Progenitor cell of endocrine pancreas (in vitro differentiated cells): ENCODE measurements at places on chromosomes 13 and 19.

DNA sequence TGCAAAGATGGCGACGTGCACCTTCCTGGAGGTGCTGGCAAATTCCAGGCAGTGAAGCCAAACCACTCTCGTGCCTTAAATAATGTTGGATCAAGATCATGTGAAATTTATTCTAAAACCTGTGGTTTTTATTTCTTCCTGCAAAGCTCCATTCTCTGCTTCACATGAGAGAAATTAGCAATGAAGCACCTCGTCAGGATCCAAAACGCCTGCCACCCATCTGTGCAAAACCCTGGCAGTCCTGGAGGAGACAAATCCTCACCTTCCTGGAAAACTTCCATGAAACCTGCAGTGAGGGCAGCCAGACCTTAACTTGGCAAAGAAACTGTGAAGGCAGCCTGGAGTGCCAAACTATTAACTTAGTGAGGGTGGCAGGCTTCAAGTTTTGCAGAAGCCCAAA is 47.6 kb downstream of the CHST8 start:
- DNase-seq, result no peak
- H3K4me1 ChIP-seq, result no peaks in the 10 kb centered on the region
- H3K36me3 ChIP-seq, result no peaks in the 10 kb centered on the region

- DNase-seq, result peak; percentile 56
- H3K4me1 ChIP-seq, result peaks cover 18% of the 10 kb centered on the region
- H3K36me3 ChIP-seq, result peaks cover 16% of the 10 kb centered on the region
- no peaks in the 10 kb centered on the region for H3K27me3 ChIP-seq
These were observed at the start of gene C19orf53 for GRCh38 chr19:13774217-13775191. TSS of gene C19orf53 (plus strand) at chr19:13774456. CDS start at chr19:13774478, 22 bp downstream.

- no peaks in the 10 kb centered on the region for H3K4me1 ChIP-seq
- no peak overlapping the region for H3K27ac ChIP-seq
- H3K4me3 ChIP-seq, result no peak overlapping the region
- H3K36me3 ChIP-seq, result no peaks in the 10 kb centered on the region
- H3K27me3 ChIP-seq, result peaks cover 29% of the 10 kb centered on the region
These were observed 89.9 kb downstream of the TEX26 start for GRCh38 chr13:31022288-31022895.

DNA sequence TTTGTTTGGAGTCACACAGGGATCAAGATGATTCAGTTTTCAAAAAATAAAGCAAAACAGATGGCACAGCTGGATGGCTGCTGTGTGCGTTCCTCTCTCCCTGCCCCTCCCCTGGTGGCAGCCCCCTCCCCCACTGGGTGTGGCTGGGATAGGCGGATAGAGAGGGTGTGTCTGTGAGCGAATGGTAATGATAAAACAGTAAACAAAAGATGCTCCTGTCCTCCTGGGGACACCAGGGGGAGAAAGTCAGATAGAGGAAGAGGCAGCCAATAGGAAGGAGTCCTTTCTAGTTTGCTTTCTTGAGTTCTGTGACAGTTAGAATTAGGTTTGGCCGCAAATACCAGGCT is 6.5 kb downstream of the TMEM255B start:
- peaks cover 33% of the 10 kb centered on the region for H3K27me3 ChIP-seq
- no peak overlapping the region for H3K27ac ChIP-seq
- H3K4me1 ChIP-seq, result no peaks in the 10 kb centered on the region

DNA sequence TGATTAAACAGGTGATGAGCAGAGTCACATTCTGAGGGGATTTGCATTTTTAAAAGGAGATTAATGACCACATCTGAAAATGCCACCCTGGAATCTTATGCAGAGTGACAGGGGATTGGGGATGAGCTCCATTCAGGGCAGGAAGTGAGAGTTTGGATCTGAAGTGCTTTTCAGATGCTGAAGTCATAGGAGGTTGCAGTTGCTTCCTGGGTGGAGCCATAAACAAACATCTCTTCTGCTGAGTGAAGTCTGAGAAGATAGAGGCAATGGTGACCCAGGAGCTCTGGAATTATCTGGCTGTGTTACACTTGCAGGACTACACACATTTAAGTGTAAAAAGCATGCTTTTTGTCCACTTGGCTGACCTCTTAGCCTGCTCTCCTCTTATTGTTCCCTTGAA is 51.4 kb upstream of the PSG8 start:
- no peak for DNase-seq
- H3K4me3 ChIP-seq, result no peak overlapping the region
- H3K36me3 ChIP-seq, result peaks cover 5% of the 10 kb centered on the region
- H3K27me3 ChIP-seq, result no peaks in the 10 kb centered on the region

- H3K27ac ChIP-seq, result no peak overlapping the region
- DNase-seq, result no peak
- no peaks in the 10 kb centered on the region for H3K27me3 ChIP-seq
- peaks cover 42% of the 10 kb centered on the region for H3K4me1 ChIP-seq
These were observed 36.2 kb downstream of the WASF3 start for GRCh38 chr13:26593661-26594060.

GRCh38 chr13:38656699-38657098 is 30.2 kb upstream of the FREM2 start:
- H3K4me3 ChIP-seq, result no peak overlapping the region
- no peaks in the 10 kb centered on the region for H3K27me3 ChIP-seq
- H3K4me1 ChIP-seq, result peaks cover 17% of the 10 kb centered on the region

GRCh38 chr13:80901530-80901929 is 560.6 kb upstream of the SPRY2 start:
- no peak overlapping the region for H3K27ac ChIP-seq
- no peaks in the 10 kb centered on the region for H3K36me3 ChIP-seq
- DNase-seq, result no peak

GRCh38 chr19:3175781-3176714 is 2.5 kb upstream of the S1PR4 start:
- no peak overlapping the region for H3K4me3 ChIP-seq
- DNase-seq, result no peak
- H3K27me3 ChIP-seq, result no peaks in the 10 kb centered on the region
- H3K4me1 ChIP-seq, result peaks cover 1% of the 10 kb centered on the region
- H3K27ac ChIP-seq, result peak overlapping the region; percentile 67
